ENCODE measurements at places on chromosomes 2 and 18.

GRCh38 chr2:64262071-64262470, 117.9 kb upstream of the PELI1 start:
- DNase-seq: no peak

GRCh38 chr18:39172695-39173421, 1607.3 kb upstream of the CELF4 start:
- DNase-seq: no peak

GRCh38 chr2:166792808-166793207, 95.5 kb upstream of the XIRP2 start:
- DNase-seq: no peak

DNA sequence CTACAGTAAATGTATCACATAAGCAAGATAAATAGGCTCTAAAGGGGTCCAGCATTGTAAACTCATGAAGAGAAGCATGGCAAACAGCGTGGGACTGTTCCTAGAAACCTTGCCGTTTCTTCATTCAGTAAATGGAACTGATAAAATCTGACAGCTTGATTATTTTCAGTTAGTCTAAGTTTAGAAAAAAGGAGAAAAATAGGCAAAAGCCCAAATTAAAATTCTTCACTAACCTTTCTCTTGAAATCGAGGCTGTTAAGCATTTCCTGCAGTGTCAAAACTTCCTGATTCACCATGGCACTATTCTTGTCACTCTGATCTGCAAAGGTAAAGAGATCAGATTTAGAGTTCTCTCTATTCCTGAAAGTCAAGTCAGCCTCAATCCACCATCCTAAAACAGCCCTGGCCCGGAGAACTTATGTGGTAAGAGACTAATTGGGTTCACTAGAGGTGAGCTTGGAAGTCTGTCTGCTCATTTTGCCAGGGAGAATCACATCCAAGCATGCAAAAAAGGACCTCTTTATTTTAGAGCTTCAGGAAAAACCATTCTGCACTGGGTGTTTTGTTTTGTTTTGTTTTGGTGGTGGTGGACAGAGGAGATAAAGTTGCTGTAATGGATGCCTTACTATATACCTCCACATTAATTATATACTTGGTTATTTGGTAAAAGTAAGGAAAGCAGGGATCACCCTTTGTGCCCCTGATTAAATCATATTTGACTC, 52.4 kb upstream of the STAT1 start:
- no peak for DNase-seq

DNA sequence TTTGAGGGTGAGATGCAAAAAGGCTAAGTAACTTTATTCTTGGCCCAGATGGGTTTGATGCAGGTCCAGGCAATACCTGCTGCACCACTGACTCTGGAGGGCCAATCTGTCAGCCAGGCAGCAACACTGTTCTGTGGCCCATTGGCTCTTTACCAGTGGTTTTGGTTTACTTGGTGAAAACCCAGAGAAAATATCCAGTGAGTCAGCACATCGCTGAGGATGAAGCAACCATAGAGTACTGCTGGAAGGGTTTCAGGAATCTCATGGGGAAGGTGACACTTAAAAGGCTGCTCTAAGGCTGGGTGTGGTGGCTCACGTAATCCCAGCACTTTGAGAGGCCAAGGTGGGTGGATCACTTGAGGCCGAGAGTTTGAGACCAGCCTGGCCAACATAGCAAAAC, 192.5 kb upstream of the FAM98A start:
- DNase-seq: peak; percentile 81

DNA sequence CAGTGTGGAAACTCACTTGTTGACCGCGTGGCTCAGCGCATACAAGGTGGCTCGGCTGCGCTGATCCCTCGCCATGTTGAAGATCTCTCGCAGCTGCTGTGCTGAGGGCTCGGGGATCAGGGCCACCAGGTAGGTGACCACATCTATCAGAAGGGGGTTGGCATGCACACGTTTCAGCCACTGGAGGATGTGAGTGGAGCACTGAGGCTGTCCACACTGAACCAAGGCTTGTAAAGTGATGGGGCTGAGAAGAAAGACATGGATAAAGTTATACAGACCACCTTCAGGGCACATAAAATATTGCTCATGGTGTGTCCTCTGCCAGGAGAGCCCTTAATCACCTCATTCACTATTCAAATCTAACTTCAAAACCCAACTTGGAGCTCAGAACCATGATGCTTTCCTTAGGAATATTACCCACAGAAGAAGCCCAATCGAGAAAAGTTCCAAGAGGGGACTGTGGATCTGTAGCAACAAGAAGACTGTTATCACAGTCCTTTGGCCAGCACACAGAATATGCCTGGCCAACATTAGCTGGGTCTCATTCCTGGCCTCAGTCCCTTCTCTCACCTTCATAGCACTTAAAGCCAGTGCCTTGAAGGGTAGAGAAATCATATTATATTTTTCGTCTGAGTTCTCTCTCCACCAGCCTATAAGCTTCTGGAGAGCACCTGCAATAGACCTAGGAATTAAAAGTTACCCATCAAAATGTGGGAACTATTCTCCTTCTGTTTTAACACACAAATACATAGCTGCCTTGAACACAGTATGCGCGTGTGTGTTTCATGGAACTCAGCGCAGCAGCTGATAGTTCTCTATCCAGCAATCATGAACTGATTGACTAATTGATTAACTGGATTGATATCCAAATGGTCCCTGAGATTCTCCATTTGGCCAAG, 11.3 kb downstream of the APOB start:
- no peak for DNase-seq

- no peak for DNase-seq
Measured at GRCh38 chr2:157324331-157324843, 1.2 kb downstream of the ERMN start.

DNA sequence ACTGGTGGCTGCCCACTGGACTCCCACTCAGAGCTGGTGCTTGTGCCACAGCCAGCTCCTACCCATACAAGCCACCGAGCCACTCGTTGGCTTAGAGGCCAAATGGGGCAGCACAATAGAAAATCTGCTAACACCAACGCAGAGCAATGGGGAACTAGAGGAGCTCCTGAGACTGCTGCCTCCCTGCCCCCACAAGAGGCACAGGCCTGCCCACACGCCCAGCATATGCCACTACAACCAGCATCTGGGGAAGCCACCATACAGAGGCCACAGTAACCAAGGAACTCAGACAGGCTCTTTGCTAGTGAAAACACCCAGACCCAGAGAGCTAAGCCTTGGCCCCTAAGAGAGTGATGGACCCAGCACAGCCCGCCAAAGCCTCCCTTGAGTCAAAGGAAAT, 231.2 kb upstream of the RAB6C start:
- DNase-seq: no peak

- DNase-seq: no peak
Measured at GRCh38 chr18:62524440-62525200, 1.8 kb downstream of the ZCCHC2 start.

GRCh38 chr2:18154259-18154658, 275.8 kb downstream of the KCNS3 start:
- DNase-seq: no peak

DNA sequence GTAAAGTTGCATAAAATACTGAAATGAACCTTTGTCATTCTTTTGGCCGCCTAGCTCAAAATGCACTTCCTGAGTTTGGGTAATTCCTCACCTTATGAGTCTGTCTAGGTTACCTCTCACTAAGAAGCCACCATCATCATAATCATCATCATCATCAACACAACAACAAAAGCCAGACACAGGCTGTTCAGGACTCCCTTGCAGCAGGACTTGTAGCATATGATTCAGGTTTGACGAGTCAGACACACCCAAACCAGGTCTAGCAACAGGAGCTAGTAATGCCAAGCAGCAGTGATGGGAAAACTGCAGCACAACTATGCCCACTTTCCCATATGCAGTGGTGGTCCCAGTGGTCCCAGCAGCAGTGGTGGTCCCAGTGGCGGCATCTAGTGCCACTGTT, 2.8 kb upstream of the SGO2 start:
- no peak for DNase-seq

DNA sequence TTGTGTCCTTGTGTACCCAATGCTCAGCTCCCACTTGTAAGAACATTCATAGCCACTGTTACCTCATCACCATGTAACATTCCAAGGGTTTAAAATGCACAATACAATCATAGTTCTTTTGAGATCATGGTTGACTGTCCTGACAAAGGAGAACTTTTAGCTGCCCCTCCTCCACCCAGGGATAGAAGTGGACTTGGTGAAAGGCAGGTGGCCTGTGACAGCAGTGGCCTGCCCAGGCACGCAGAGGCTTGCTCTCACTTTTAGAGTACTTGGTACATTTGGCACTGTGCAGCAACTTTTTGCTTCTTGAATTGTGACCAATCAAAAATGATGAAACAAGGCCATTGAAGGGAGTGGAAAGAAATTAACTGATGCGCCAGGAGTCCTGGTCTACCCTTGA, 108.7 kb downstream of the ANKRD44 start:
- no peak for DNase-seq

All from stromal cell of bone marrow (primary cell).